AG09309 (cell line): ENCODE measurements at places on chromosomes 1 and 21.
A peak's percentile ranks its signal among the peaks of the same experiment; 100 is the strongest.

GRCh38 chr1:7550261-7550865 lies 220.7 kb upstream of the VAMP3 start:
- DNase-seq: no peak

GRCh38 chr1:109229531-109230127 lies 15.9 kb downstream of the SARS1 start:
- no peak for DNase-seq

GRCh38 chr1:167262836-167263235 lies 42.1 kb downstream of the POU2F1 start:
- no peak for DNase-seq

- no peak for DNase-seq
Observed at GRCh38 chr1:201013991-201014815, 9.3 kb downstream of the KIF21B start.

DNA sequence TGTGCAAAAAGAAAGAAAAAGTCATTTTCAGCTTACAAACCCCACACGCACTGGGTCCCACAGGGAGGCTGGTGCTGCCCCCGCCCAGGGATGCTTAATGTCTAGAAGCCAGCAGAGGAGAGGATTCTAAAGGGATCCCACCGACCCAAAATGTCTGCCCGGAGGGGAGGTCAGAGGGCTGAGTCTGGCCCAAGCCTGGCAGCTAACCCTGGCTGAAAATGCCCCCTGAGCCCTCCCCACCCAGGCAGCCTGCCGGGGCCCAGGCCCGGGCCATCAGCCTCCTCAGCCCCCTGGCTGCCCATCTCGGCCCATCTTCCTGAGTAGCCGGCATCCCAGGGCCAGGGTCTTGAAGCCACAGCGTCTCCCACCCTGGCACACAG lies 33.5 kb downstream of the ACOT7 start:
- no peak for DNase-seq

DNA sequence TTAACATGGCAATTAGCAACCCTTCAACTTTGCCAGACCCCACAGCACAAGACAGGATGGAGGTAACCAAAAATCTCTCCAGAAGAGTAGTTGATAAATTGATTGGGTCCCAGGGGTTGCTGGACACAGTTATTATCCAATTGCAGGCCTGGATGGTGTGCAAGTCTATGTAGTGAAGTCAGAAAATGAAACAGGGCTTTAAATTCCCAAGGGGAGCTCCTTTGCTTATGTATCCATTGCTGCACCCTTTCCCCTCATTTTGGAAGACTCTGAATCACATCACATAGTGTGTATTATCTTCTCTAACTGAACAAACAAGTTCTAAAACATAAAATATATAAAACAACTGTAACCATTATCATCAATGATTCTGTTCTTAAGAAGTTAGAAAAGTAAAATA lies 550.2 kb downstream of the LMO4 start:
- DNase-seq: no peak

DNA sequence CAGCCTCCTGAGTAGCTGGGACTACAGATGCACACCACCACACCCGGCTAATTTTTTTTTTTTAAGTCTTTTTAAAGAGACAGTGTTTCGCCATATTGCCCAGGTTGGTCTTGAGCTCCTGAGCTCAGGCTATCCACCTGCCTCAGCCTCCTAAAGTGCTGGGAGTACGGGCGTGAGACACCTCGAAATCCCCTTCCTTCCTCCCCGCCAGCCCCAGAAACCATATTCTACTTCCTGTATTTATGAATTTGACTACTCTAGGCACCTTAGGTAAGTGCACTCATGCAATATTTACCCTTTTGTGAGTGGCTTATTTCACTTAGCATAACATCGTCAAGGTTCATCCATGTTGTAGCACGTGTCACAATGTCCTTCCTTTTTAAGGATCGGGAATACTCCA lies 6.9 kb upstream of the LRP8 start:
- DNase-seq: no peak

DNA sequence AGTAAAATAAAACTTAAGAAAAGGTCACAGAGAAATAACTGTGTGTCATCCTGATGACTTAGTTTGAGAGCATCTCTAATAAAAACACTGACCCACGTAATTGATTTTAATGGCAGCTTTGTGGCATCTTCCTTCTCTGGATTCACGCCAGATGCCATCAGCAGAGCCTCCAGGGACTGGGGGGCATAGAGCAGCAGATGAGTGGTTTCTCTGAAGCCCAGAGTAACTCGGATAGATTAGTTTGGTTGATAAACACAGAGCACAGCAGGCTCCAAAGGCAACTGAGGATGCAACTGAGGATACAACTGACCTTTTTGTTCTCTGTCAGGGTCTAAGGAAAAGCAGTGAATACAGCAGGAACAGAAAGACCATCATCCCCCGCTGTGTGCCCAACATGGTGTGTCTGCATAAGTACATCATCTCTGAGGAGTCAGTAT lies 180.8 kb downstream of the RPS6KC1 start:
- DNase-seq: no peak

DNA sequence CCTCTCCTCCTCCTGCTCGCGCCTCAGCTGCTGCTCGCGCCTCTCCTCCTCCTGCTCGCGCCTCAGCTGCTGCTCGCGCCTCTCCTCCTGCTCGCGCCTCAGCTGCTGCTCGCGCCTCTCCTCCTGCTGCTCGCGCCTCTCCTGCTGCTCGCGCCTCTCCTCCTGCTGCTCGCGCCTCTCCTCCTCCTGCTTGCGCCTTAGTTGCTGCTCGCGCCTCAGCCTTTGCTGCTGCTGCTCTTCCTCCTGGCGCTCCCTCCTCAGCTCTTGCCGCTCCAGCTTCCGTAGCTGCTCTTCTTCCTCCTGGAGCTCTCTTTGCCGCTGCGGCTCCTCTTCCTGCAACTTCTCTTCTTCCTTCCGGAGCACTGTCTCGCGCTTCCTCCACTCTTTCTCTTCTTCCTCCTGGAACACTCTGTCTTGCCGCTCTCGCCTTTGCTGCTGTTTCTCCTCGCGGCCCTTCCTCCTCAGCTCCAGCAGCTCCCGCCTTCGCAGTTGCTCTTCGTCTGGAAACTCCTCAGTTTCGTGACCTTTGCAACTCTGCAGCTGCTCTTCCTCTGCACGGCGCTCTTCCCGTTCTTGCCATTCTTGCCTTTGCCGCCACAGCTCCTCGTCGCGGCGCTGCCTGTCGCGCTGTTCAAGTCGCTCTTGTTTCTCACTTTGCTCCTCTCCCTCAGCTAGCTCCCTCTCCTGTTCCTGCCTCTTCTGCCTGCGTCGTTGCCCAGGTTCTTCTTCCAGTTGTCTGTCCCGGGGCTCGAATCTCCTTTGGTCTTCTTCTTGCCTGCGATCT lies 3.0 kb downstream of the TCHH start:
- peak; percentile 1 for DNase-seq
